T-helper 17 cell (primary cell): ENCODE measurements at places on chromosomes 13 and 19. TPM values are rescaled to one million over a fixed set of nuclear protein-coding genes. Genes with fewer than 3 reads are reported as not detected.

The SPRED3 gene
- 1.6 TPM for total RNA-seq

DNA sequence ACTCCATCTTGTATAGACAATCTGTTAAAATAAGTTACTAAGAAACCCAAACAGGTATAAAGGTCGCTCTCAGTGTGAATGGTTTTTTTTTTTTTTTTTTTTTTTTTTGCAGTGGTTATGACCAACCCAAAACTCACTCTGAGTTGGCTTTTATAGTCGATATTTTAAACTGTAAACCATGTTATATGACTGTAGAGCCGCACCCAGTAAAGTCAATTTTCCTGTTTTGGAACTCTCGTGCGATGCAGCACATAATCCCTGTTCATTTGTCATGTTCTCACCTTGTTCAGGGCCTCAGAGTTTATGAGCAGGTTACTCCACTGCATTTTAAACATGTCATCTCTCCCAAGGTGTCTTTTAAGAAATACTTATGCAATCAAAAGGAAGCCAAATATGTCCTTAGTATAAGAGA lies 112.5 kb downstream of the KLF5 start:
- no peak for DNase-seq
- no peaks in the 10 kb centered on the region for H3K4me1 ChIP-seq
- H3K4me3 ChIP-seq, result no peak overlapping the region
- H3K36me3 ChIP-seq, result no peaks in the 10 kb centered on the region

- peaks cover 8% of the 10 kb centered on the region for H3K36me3 ChIP-seq
- H3K27me3 ChIP-seq, result peaks cover 17% of the 10 kb centered on the region
- peaks cover 14% of the 10 kb centered on the region for H3K4me1 ChIP-seq
Observed at GRCh38 chr13:45046445-45046844, 57.1 kb downstream of the GPALPP1 start.

DNA sequence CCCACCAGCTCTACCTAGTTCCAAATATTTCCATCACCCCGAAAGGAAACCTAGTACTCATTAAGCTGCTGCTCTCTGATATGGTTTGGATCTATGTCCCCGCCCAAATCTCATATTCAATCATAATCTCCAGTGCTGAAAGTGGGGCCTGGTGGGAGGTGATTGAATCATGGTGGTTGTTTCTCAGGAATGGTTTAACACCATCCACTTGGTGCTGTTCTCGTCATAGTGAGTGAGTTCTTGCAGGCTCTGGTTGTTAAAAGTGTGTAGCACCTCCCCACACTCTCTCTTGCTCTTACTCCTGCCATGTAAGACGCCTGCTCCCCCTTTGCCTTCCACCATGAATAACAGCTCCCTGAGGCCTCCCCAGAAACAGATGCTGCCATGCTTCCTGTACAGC lies 43.4 kb upstream of the MED4 start:
- no peak overlapping the region for H3K27ac ChIP-seq
- peaks cover 3% of the 10 kb centered on the region for H3K4me1 ChIP-seq
- H3K27me3 ChIP-seq, result peaks cover under 1% of the 10 kb centered on the region

GRCh38 chr13:100350601-100351000 lies 238.0 kb downstream of the GGACT start:
- no peak overlapping the region for H3K4me3 ChIP-seq
- peaks cover 6% of the 10 kb centered on the region for H3K36me3 ChIP-seq
- no peak for DNase-seq
- H3K4me1 ChIP-seq, result peaks cover 2% of the 10 kb centered on the region
- no peaks in the 10 kb centered on the region for H3K27me3 ChIP-seq
- H3K27ac ChIP-seq, result no peak overlapping the region

- H3K27ac ChIP-seq, result no peak overlapping the region
- peak overlapping the region; percentile 75 for H3K4me3 ChIP-seq
Observed at GRCh38 chr19:16824658-16825311, 4.4 kb upstream of the SIN3B start.

The IGFL1 gene
- not detected for total RNA-seq

DNA sequence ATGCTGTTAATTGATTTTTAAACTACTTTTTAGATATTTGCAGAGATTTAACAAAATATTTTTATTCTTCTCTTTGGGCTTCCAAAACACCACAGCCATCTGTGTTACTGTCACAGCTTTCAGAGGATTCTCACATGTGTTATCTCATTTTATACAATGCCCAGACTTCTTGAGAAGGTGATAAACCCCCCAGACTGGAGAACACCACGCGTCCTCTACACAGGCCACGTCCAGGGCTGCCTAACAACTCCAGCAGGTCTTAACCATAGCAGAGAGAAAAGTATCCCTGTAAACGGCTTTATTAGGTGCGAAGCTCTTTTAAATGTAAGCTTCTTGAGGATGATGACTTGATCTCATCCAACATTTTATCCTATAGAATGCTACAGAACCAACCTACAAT lies 2.0 kb downstream of the GPR183 start:
- peaks cover 22% of the 10 kb centered on the region for H3K36me3 ChIP-seq
- H3K4me3 ChIP-seq, result peak overlapping the region; percentile 99
- no peak for DNase-seq
- H3K27me3 ChIP-seq, result no peaks in the 10 kb centered on the region
- H3K27ac ChIP-seq, result peak overlapping the region; percentile 98

DNA sequence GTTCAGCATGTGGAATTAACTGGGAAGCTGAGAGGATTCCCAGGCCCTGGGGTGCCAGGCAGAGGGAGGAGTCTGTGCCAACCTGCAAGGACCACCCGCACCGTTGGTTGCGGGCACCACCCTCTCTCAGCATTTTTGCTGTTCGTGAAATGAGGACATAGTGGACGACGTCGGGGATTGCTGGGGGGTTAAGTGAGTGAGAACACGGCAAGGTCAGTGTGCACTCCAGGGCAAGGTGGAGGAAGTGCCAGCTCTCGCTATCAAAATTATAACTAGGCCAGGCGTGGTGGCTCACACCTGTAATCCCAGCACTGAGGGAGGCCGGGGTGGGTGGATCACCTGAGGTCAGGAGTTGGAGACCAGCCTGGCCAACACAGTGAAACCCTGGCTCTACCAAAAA lies 2.2 kb downstream of the FXYD3 start:
- no peak overlapping the region for H3K27ac ChIP-seq
- H3K36me3 ChIP-seq, result no peaks in the 10 kb centered on the region
- H3K27me3 ChIP-seq, result no peaks in the 10 kb centered on the region
- no peak overlapping the region for H3K4me3 ChIP-seq

GRCh38 chr19:20066861-20067260 lies 10.9 kb upstream of the ZNF90 start:
- H3K27ac ChIP-seq, result no peak overlapping the region
- H3K4me3 ChIP-seq, result no peak overlapping the region
- H3K4me1 ChIP-seq, result no peaks in the 10 kb centered on the region

The DDX39A gene
- total RNA-seq, result 276 TPM

The ERFL gene
- 3.1 TPM for total RNA-seq

- no peaks in the 10 kb centered on the region for H3K36me3 ChIP-seq
- DNase-seq, result no peak
- no peaks in the 10 kb centered on the region for H3K4me1 ChIP-seq
- no peak overlapping the region for H3K4me3 ChIP-seq
Observed at GRCh38 chr13:72453161-72453560, 274.3 kb downstream of the MZT1 start.
